Fibroblast of gingiva (primary cell): ENCODE measurements at places on chromosomes 5 and 9.

DNA sequence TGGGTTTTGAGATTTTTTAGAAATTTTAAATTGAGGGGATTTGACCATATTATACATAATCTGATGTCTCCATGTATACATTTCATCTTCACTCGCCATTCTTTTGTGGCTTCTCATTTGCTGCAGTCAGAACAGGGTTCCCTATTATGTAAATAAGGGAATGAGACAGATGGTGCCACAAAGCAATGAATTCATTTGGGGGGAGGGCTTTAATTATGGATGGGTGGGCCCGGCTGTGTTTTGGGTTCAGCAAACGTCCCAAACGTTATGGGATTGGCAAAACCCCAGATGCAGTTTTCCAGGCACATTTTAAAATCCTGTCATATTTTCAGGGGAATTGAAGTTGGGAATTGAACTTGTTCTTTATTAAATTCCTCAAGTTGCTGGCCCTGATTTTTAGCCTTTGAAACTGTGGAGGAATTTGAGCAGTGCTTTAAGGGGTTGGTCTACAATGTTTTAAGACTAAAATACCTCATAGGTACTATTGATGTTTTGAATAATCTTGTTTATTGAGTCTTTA is 558.5 kb upstream of the ZNF462 start:
- no peak for DNase-seq

- no peak for DNase-seq
These were observed 12.1 kb upstream of the TLE4 start for GRCh38 chr9:79559495-79560181.

DNA sequence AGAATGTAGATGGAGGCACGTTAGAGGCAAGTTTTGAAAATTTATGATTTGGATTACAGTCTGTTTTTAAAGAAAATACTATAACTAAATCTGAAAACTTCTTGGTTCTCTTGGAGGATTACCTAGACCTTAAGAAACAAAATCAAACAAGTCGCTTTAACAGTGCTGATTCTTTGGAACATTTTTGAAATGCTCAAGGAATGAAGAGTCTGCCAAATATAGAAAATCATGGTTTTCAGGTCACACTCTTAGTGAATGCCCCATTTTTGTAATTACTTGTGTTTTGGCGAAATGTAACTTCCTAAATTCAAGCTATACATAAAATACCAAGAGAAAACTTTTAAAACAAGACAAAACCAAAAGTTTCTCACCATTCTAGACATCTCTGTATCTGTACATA is 93.2 kb downstream of the EQTN start:
- no peak for DNase-seq

GRCh38 chr5:106843812-106844416 is 826.8 kb downstream of the EFNA5 start:
- peak; percentile 7 for DNase-seq

- DNase-seq = peak; percentile 34
These were observed 20.1 kb upstream of the MARCHF6 start for GRCh38 chr5:10333154-10334006.

DNA sequence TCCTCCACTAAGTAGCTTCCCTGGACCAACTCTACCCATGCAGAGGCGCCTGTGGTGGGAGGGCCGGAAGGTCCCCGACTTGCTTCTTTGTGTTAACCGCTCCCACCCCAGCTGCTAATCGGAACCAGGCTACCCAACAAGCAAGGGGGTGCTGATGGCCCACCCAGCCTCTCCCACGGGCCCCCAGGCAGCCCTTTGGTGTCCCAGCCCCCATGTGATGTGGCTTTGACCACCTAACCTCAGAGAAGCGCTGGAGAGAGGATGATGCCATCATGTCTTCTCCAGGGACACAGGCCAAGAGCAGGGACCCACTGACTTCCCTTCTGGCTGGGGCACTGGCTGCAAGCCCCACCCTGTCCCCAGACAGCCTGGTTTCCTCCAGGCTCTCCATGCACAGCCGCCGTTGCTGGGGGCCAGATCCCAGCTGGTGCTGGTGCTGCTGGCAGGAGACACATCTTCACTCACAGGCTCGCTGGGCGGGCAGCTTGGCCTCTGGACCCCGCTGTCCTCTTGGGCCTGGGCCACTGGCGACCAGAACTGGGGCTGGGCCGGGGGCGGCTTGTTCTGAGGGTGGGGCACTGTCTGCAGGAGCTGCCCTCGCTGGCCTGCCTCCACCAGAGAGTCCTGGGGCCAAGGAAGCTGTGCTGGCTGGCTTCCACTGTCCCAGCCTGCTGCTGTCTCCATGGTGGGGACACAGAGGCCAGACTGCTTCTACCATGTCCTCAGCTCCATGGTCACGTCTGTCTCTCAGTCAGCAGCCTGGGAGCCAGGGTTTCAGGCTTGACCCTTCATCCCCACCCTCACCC is 27.8 kb downstream of the LAMC3 start:
- no peak for DNase-seq

DNA sequence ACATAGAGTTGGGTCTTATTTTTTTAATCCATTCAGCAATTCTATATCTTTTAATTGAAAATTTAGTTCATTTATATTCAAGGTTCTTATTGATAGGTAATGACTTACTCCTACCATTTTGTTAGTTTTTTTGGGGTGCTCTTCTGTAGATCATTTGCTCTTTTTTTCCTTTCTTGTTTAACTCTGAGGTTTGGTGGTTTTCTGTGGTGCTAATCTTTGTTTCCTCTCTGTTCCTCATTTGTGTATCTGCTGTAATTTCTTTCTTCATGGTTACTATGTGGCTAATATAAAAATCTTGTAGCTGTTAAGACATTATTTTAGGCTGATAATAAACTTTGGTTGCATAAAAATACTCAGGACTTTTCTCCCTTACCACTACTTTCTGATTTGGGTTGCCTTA is 181.6 kb upstream of the DMRTA1 start:
- no peak for DNase-seq

GRCh38 chr5:159104051-159104651 is 4.4 kb upstream of the EBF1 start:
- DNase-seq = peak; percentile 19

GRCh38 chr9:124491049-124491975 is 15.9 kb downstream of the NR5A1 start:
- no peak for DNase-seq

DNA sequence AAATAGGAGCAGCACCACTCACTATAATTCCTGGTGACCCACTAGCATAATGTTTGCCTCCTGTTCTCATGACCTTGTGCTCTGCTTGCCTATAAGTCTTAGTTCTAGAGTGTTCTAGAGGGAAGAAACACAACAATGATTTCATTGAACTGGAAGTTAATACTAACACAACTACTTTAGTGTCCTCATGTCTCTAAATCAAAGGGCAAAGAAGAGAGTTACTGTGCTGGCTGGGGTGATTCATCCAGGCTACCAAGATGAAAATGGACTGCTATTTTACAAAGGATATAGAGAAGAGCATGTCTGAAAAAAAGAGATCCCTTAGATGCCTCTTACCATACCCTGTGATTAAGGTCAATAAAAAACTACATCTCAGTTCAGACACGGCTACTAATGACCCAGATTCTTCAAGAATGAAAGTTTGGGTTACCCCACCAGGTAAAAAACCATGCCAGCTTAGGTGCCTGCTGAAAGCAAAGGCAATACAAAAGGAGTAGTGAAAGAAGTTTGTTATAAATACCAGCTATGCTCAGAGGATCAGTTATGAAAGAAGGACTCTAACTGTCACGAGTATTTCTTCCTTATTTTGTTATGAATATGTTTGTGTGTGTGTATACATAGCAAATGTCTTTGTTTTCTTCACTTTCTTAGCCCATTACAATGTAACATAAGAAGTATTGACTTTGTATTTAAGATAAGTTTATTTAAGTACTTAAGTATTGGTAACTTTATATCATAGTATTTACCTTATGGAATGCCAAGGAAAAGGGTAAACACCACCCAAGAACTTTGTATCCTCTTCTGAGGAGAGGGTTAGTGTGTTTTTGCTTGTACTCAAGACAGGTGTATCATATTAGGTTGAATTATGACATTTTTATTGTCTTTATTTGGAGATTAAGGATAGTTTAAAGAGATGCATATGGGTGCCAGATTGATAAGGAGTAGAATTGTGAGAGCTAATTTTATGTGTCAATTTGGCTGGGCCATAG is 314.1 kb upstream of the PTGER4 start:
- no peak for DNase-seq

DNA sequence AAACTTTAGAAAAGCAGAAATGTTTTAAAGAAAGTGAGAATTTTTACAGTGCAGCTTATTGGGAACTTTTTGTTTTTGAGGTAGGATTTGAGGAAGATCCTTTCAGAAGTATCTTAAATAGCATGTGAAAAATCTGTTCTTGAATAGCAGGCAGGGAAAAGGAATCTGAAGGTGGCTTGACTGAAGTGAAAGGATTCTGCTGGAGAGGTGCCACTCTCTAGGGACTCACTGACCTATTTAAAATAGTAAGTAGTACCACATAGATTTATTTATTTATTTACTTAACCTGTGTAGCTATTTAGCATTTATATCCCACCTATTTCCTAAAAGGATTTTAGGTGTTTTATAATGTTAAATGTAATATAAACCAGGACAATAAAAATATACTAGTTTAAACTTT is 69.1 kb downstream of the NIPBL start:
- DNase-seq = no peak

GRCh38 chr9:18056993-18057369 is 417.0 kb upstream of the ADAMTSL1 start:
- DNase-seq = no peak

- DNase-seq = peak; percentile 87
These were observed 2.6 kb upstream of the ENC1 start for GRCh38 chr5:74643111-74643562.
